Mucosa of gallbladder (tissue), 1 donor: ENCODE measurements at places on chromosomes 13 and 19.
A peak's percentile ranks its signal among the peaks of the same experiment; 100 is the strongest.

DNA sequence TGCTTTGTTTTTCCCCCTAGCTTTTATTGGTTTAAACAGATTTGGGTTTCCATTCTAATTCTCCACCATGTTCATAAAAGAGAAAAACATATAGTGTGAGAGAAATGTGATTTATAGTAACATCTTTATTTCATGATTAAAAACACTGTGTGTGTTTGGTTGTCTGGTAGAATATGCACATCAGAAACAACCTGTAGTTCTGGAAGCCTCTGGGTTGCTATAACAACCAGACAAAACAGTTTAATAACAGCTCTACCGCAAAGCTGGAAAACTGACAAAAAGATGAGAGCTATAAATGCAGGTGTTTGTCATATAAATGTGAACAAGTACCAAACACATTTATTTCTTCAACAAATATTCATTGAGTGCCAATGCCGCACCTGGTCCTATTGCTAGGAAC, 9.8 kb downstream of the KBTBD6 start:
- no peak for DNase-seq

GRCh38 chr19:4054441-4055208, 12.1 kb downstream of the ZBTB7A start:
- DNase-seq, result no peak

DNA sequence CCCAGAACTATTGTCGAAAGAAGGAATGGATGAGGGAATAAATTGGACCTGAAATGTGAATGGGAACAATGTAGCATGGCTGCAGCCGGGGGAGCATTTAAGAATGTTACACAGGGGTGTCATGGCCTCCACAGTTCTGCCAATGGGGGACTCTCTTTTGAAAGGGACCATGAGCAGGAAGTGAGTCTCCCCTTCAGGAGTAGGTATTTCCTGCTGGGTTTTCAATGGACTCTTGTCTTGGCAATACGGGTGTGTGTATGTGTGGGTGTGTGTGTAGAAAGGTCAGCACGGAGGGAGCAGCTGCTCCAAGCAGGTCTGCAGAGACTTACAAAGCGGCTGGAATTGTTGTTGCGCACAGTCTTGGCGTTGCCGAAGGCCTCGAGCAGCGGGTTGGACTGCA, 24.4 kb downstream of the MYO1F start:
- DNase-seq, result no peak

DNA sequence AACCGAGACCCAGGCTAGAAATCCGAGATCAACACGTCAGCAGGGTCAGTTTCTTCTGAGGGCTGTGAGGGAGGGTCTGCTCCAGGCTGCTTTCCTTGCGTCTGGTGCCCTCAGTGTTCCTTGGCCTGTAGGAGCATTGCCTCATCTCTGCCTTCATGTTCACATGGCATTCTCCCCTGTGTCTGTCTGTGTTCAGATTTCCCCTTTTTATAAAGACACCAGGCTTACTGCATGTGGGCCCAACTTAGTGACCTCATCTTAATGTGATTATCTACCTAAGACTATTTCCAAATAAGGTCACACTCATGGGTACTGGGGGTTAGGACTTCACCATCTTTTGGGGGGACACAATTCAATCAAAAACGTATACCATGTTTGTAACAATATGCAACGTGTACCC, 57.2 kb upstream of the C1QTNF9 start:
- DNase-seq, result no peak

GRCh38 chr13:75762076-75762937, 126.2 kb downstream of the LMO7 start:
- no peak for DNase-seq

DNA sequence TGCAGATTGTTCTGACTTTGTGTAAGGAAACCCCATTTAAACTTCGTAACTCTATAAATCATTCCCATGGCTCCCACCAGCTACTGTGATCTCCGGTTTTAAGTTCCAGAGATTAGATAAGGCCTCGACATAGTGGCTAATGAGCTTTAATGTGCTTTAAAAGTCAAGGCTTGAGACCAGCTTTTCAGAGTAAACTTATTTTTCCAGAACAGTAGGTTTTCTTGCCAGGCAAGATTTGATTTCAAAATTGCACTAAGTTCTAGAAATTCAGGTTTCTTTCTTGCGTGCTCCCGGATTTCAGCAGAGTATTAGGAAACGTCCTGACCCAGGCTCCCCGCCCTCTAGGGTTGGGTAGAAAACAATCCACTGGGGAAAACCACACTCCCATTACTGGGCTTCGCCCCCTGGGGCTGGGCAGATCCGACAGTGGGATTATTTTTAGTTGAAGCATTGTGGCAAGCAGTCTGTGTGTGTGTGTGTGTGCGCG, 43.3 kb downstream of the CRYL1 start:
- DNase-seq, result no peak

GRCh38 chr13:99800951-99801350, 170.6 kb downstream of the ZIC5 start:
- DNase-seq, result no peak

- peak; percentile 86 for DNase-seq
Measured at GRCh38 chr19:48819366-48819816, 8.6 kb upstream of the BCAT2 start.

GRCh38 chr13:30972888-30973377, 40.5 kb downstream of the TEX26 start:
- DNase-seq, result no peak

- peak; percentile 83 for DNase-seq
Measured at GRCh38 chr19:2084993-2085720, 11.0 kb downstream of the MOB3A start.

GRCh38 chr19:57434386-57435061, 601 bp upstream of the ZNF749 start:
- DNase-seq, result no peak

GRCh38 chr19:49889687-49890348, 6.9 kb downstream of the IL4I1 start:
- DNase-seq, result peak; percentile 75

GRCh38 chr19:32227561-32228165, 117.7 kb upstream of the ZNF507 start:
- DNase-seq, result no peak

GRCh38 chr19:28933039-28933438, 279.9 kb downstream of the UQCRFS1 start:
- DNase-seq, result no peak

- DNase-seq, result no peak
Measured at GRCh38 chr13:113775451-113776145, 16.6 kb downstream of the TMEM255B start.

DNA sequence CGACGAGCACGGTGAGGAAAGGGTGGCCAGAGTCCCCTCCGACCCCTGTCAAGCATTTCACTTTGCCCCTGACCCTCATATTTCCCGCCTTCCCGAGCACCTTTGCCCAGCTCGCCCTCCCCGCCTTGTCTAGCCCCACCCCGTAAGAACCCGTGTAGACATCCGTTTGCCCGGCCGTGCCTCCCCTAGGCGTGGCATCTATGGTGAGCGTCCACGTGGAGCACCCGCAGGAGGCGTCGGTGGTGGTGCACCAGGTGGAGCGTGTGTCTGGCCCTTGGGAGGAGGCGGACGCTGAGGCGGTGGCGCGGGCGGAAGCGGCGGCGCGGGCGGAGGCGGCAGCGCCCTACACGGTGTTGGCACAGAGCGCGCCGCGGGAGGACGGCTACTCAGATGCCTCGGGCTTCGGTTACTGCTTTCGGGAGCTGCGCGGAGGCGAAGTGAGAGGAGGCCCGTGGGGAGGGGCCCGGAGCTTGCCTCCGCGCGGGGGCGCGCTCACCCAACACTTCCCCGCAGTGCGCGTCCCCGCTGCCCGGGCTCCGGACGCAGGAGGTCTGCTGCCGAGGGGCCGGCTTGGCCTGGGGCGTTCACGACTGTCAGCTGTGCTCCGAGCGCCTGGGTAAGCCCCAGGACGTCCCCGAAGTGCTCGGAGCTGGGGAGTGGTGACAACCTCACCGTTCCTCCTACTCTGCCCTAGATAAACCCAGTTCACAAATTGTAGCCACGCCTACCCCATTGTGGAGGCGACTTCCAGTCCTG, 4.2 kb downstream of the LTBP4 start:
- peak; percentile 81 for DNase-seq

DNA sequence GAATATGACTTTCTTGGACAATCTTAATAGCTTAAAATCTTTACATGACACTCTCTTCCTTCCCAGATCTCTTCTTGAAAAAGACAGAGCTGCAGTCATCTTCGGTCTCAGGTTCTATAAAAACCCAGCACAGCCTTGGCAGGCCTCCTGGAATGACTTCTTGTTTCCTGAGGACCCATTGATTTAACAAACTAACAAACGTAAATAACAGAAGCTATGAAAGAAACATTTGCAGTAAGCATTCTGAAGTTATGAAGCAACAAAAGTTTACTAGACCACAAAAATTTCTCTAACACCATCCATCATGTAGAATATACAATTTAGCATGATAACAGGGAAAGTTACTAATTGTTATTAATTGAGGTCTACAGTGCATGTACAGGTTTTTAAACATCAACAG, 62.8 kb upstream of the STARD13 start:
- no peak for DNase-seq
